ENCODE measurements at places on chromosomes 7 and 10.

GRCh38 chr10:7171825-7172224, 239.0 kb downstream of the SFMBT2 start:
- DNase-seq = no peak

DNA sequence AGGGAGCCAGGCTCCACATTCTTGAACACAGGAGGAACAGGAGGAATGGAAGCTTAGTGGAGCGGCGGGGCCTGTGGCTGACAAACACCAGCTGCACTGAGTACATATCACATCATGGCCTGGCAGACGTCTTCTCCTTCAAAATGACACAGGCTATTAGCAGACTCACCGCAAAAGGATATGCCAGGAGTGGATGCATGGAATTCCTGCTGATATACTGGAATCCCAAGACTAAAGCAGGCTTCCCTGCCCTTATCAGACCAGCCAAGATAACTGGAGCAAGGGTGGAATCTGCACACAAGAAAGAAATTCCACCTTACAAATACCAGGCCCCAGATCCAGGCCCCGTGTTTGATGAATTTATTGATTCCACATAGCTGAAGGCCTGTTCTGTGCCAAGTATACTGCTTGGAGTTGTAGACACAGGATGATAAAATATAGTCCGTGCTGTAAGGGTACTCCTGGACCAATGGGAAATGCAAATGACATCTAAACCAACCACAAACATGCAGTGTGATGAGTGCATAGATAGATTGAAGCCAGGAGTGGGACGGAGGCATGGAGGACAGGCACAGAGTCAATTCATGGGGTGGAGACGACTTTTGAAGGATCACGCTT, 480.5 kb upstream of the ZMIZ1 start:
- no peak for DNase-seq

GRCh38 chr10:94443549-94443948, 41.2 kb downstream of the TBC1D12 start:
- no peak for DNase-seq

GRCh38 chr10:122485670-122486069, 24.3 kb downstream of the HTRA1 start:
- no peak for DNase-seq

GRCh38 chr10:26448292-26448691, 10.2 kb downstream of the APBB1IP start:
- DNase-seq = no peak

- DNase-seq = no peak
Measured at GRCh38 chr10:6230315-6230714, 27.6 kb downstream of the PFKFB3 start.

DNA sequence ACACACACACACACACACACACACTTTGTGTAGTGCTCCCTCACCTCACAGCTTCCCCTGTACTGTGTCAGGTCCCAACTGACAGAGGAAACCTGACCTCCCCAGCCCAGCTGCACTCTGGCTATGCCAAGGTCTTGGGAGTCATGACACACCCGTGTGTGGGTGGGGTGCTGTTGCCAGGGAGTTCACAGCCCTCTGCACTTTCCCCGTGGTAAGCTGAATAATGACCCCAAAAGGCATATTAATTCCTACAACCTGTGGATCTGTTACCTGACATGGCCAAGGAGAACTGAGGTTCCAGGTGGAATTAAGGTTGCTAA, 8.9 kb upstream of the NANOS1 start:
- DNase-seq = no peak
